ENCODE measurements at places on chromosomes 4 and X. TPM values are rescaled to one million over a fixed set of nuclear protein-coding genes. Genes with fewer than 3 reads are reported as not detected.

KCNIP4 gene
- 10.6 TPM for polyA plus RNA-seq

EIF4E gene
- polyA plus RNA-seq = 127 TPM

SMIM43 gene
- 1.4 TPM for polyA plus RNA-seq

DNA sequence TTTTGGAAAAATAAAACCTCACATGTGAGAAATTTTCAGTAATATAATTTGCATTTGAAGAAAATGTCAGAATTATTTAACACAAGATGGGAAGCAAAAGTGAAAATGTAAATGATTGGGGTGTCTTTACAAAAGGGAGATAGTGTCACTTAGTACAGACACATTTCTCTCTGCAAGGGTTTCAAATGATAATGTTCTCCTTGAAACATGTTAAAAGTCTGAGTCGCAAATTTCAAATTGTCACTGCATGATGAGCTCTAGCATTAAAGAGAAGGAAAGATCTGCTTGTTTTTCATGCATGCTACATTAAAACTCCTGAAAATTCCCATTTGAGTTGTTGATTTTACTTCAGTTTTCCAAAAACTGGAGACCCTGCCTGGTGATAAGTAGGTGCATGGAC, 122.0 kb upstream of the LDB2 start:
- no peak for DNase-seq
